Stimulated activated CD4-positive, alpha-beta T cell treated with anti-CD3 and anti-CD28 coated beads, TNF-alpha, amount 100 ng/mL, for 48 hours (primary cell): ENCODE measurements at places on chromosomes 3 and 15.

DNA sequence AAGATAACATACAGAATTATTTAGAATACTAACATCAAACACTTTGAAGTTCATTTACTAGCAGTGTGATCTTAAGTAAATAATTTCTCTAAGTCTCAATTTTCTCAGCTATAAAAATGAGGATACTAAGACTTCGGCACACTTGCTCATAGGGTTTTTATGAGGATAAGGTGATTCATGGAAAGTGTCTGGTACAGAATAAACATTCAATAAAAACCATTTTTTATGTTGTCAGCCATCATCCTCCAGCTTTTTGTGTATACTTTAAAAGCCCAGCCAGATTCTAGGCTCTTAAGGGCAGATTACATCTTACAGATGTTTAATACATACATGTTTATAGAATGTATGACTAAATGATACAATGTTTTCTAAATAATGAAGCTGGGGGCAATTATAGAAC is 56.8 kb downstream of the FEZF2 start:
- no peak for DNase-seq

DNA sequence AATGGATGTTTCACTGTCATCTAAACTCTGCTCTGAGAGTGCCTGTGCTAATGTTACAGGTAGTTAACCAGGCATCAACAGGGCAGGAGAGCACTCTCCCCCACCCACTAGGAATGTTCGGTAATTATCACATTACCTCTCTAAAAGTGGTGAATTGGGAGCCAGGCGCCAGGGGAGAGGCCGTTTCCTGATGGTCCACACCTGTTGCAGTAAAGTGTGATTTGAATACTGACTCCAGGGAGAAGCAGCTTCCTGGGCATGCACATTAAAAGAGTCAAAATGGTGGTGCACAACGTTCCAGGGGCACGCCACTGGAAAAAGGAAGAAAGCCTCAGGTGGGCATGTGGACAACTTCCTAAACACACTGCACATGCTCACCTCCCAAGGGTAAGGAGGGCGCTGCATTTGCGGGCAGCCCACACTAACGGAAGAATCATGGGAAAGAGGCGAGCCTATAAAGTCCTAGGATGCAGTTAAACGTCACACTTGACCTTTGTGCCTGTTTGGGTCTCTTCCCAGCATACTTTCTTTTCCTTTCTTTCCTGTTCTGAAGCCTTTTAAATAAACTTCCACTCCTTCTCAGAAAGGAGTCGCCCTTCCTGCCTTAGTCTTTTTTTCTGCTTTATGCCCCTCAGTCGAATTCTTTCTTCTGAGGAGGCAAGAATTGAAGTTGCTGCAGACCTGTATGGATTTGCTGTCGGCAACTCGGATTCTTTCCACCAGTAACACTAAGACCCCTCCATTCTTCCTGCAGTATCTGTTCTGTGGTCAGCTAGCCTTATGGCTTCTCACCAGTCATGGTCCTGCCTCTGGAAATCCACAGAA is 28.9 kb upstream of the GPD1L start:
- DNase-seq, result no peak

GRCh38 chr3:177295116-177295515 is 97.8 kb upstream of the TBL1XR1 start:
- no peak for DNase-seq

GRCh38 chr15:89749951-89750559 is 994 bp downstream of the MESP1 start:
- no peak for DNase-seq

DNA sequence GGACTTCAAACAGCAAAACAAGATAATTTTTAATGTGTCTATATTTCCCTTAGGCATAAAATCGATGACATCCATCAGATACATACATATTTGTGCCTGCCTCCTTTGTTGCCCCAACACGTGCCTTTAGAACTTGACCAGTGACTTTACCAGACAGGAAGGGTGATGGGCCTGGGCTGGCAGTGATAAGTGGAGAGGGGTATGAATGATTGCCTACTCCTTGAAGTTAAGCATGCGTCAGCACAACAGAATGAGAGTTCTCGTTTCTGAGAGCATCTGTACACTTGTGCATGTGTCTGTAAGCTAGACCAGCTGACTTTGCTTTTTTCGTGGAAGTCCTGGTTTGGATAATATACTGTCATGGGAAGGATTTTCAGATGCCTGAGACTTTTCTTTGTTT is 54.9 kb upstream of the COL6A6 start:
- DNase-seq, result no peak

DNA sequence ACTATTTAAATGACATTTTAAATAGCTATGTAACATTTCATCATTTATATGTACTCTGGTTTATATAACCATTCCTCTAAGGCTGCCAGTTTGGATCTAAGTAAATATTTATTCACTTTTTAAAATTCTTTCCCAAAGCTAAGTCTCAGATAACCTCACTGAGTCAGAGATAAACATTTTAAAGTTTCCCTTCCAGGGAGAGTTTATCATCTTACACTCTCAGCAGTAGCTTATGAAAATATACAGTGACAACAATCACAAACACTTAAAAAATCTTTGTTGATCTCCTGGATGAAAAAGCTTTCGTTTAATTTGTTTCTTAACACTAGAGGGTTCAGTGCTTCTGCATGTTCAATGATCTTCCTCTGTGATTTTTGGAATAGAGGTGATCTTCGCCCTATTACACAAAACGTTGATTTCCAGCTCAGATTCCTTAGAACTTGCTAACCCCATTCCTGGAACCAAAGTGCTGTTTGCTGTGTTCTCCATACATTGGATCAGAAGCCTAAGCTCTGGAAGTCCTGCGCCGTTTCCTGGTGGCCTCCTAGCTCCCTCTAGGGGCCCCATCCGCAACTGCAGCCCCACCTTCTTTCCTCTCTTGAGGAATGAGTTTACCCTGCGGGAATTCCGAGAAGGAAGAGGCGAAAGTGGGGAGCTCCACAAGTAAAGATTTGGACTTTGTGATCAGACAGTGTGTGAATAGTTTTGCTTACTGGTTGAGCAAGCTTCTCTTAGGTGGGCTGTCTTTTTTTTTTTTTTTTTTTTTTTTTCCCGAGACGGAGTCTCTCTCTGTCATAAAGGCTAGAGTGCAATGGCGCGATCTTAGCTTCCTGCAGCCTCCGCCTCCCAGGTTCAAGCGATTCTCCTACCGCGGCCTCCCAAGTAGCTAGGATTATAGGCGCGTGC is 29.3 kb upstream of the SACM1L start:
- no peak for DNase-seq

DNA sequence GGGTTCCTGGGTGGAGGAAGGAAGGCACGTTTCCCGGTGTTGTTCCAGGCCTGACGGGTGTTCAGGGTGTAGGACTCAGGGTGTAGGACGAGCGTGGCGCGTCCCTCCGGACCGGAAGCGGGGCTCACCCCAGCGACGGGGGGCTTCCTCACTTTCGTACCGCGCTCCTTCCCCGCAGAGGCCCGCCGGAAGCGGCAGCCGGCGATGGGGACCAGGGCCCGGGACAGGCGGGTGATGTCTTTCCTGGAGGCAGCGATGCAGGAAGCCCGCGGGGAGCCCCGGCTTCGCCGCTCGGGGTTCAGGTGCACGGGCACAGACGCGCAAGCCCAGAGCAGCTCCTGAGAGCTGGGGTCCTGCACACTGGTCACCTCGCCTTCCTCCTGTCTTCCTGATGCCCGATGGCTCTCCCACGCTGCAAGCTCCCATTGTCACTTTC is 13.4 kb downstream of the FOXL2NB start:
- DNase-seq, result no peak

DNA sequence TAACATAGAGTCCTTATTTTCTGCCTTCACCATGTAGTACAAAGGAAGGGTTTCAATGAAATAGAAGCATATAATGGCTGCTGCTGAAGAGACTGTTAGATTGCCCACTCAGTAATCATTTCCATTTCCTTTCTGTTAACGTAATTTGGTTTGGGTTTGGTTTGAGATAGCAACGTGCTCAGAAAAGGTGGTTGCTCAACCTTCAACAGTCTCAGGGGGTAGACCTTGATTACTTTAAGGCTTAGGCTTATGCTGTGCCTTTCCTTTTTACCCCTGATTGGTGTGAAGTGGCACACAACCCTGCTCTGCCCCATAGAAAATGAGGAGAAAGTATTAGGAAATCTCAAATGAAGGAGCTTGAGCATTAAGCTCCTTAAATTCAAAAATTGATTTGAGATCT is 163.7 kb upstream of the TP63 start:
- DNase-seq, result no peak
